ENCODE measurements at places on chromosomes 2 and 18.

DNA sequence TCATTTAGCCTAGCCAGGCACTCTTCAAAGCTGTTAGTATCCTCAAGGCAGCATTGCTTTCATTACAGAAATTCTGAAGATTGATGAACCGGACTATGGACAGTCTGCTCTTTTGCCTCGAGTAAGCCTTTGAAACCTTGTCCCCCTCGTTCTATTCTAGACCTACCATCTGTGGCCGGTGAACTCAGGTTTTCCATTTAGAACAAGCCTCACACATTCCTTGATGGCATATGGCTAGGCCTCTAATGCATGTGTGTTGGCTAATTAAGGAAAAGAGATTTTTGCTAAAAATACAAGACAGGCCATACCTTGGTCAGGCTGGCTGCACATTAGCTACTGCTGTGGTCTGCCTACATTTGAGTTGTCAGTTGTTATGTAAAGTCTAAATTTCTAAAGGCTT, 111.8 kb downstream of the CERS6 start:
- no peak for DNase-seq

DNA sequence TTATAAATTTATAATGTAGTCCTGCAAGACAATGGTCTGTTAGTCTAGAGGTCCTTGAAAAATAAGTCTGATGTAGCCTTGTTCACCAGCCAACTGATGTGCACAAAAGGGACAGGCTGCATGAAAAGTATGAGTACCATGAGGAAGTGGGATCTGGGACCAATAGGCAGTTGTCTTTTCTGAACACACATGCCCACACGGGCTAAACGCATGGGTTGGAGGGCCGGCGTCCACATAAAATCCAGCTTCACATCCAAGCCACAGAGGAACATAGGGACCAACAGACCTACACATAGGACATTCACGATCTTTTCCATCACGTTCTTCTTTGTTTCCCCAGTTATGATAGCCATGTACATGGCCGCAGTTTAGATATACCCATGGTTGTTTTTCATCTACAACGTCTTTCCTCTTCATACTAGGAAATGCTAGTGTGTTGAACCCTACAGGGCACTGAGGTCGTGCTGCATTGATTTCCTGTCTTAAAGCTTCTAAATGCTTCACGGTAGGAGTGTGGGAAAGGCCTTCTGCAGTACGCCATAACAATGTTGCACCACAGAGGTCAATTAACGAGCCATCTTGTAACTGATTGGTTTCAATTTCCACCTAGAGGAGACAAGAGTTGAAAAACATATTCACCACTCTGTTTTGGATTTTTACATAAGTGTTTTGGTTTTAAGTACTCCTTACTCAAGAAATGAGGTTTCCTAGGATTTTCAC, 49.4 kb downstream of the PELI1 start:
- DNase-seq, result no peak

GRCh38 chr18:61580046-61580445, 246.8 kb downstream of the CDH20 start:
- DNase-seq, result no peak

- no peak for DNase-seq
These were observed 90.6 kb downstream of the KCTD1 start for GRCh38 chr18:26457611-26458353.

DNA sequence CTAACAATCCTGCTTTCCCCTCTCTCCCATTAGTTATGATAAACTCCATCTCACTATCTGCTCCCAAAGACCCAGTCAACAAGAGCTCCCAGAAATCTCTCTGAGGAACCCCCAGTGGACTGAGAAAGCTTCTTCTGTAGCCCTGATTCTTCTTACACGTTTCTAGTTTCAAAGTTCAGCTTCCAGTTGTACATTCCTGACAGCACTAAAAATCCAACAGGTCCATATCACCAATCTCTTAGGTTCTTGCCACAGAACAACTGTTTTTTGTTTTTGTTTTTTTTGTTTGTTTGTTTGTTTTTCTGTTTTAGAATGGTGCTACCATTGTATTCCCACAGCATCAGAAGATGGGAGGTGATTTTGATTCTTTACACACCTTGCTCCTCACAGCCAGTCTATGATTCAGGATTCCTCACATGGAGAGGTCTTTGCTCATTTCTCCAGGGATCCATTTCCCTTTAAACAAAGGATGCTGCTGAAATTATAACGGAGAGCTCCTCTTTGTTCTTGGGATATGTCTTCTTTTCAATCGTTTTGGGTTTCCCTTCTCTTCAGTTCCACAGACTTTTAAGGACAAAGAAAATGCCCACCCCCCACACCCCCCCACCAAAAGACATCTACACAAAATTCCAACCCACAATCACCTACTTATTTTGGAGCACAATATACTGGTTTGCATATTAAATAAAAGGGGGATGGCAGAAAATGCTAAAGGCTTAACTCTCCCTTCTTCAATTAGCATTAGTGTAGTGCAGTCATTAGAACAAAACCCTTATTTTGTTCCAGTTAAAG, 56.0 kb upstream of the COBLL1 start:
- no peak for DNase-seq

DNA sequence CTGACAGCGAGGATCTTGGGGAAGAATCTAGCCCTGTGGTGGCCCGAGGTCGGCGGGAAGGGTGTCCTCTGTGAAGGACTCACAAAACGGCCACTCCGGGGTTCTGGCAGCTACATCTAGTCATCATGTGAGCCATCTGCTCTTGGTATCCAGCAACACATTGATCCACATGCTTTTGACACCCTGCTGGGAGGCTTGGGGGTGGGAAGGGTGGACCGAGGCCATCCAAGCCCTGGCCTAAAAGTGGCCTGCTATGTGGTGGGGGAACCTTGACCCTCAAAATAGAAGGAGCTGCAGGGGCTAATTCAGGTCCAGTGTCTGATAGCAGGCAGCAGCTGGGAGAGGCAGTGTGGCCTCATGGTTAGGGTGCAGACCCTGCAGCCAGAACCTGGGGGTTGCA, 145.7 kb downstream of the CELF4 start:
- no peak for DNase-seq

Data from AG08396 (cell line).